ENCODE measurements at places on chromosomes 2 and 18. TPM values are rescaled to one million over a fixed set of nuclear protein-coding genes. Genes with fewer than 3 reads are reported as not detected.

DNA sequence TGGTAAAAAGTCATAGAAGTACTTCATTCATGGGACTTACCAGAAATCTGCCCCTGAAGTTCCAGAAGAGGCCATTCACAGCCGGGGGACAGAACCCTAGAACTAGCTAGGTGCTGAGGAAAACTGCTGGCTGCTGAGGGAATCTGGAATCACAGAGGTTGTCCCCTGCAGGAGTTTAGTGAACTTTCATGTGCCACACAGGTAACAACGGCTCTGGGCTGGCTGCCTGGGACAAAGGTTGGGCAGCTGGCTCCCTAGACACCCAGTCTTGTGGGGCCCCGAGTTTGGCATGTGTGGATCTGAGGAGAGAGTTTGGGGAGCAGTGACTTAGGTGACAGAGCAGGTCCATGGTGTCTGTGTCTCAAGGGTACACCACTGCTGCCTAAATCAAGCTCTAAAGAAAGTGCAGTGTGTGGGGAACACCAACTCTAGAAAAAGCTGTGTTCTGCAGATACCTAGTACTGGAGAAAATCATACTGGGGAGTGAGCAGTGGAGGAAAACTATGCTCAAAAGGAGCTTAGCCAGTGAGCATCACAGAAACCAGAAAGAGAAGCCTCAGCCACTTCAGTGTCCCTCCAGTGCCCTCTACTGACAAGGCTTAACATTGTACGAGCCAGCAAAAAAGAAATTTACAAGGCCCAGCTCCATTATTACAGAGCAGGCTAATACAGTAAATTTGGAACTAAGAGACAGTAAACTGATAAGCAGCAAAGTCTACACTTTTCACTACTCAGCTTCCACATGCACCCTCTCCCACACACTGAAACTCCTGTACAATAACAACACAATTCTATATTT is 15.2 kb downstream of the GALNT3 start:
- DNase-seq, result no peak

DNA sequence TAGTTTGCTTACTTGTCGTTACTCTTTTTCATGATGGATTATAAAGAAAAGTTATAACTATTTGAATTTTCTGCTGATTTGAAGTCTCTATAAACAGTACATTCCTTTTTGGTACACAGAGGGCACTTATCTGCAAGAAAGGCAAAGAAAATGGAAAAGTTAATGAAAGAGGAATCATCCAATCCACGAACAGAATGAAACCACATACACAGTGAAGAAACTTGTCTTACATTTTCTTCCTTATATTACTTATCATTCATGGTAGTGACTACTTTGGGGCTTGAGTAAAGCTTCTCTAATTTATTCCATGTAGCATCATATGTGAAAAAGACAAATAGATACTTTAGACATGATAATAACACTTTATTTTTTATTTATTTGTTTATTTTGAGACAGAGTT is 14.8 kb upstream of the ACTR3 start:
- DNase-seq, result no peak

Gene SKOR2
- polyA plus RNA-seq, result not detected

Gene FOXD4L1
- 0.11 TPM for polyA plus RNA-seq

Measured in renal cortex interstitium (tissue), 15 donors.